ENCODE measurements at places on chromosomes 6 and 20. TPM values are rescaled to one million over a fixed set of nuclear protein-coding genes. Genes with fewer than 3 reads are reported as not detected.

- DNase-seq: no peak
These were observed 4.4 kb upstream of the IFNGR1 start for GRCh38 chr6:137223370-137224131.

DNA sequence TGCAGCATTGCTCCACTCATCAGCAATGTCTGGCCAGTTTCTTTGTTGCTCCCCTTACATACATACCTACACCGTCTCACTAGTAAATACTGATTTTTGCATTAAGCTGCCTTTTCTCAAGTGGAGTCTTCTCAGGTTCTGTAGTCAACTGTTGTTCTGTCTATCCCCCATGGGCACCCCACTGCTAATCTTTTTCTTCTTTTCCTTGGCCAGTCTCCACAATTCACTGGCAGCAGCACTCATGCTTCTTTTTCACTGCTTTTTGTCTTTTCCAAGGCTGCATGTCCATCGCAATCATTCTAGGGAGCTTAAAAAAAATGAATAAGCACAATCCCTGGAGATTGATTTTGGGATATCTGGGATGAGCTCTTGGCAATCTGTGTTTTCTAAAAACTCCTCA is 10.3 kb upstream of the ERVFRD-1 start:
- no peak for DNase-seq

DNA sequence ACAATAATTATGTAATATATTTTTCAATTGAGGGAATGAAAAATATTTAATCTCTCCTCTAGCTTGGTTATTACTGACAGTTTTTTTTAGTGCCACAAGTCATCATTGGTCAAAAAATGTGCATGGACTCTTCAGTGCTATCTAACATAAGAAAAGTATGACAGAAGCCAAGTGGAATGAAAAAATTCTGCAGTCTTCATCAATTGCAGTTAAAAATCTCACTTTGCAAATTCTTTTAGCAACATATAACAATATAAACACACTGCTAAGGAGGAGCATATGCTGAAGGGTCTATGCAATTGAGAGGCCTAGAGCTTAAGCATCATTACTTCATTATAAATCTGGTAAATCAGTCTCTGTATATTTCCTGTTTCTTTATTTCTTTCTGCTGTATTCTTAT is 175.1 kb downstream of the ARHGAP18 start:
- no peak for DNase-seq

DNA sequence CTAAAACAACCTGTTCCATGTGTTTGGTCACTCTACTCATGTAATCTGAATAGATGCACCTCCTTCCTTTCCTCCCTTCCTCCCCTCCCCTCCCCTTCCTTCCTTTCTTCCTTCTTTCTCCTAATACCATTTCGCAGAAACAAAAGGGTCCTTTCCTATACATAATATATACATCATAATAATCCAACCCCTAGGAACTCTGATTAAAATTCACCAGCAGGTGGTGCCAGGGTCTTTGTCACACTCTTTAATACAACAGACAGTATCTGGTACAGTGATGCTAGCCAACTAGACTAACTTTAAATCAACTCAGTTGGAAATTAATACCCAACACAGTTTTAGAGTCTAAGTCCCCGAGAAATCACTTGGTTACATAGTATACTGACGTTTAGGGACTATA is 181.2 kb upstream of the SHLD1 start:
- no peak for DNase-seq

GRCh38 chr6:131398176-131398575 is 174.8 kb upstream of the ARG1 start:
- DNase-seq: no peak

DNA sequence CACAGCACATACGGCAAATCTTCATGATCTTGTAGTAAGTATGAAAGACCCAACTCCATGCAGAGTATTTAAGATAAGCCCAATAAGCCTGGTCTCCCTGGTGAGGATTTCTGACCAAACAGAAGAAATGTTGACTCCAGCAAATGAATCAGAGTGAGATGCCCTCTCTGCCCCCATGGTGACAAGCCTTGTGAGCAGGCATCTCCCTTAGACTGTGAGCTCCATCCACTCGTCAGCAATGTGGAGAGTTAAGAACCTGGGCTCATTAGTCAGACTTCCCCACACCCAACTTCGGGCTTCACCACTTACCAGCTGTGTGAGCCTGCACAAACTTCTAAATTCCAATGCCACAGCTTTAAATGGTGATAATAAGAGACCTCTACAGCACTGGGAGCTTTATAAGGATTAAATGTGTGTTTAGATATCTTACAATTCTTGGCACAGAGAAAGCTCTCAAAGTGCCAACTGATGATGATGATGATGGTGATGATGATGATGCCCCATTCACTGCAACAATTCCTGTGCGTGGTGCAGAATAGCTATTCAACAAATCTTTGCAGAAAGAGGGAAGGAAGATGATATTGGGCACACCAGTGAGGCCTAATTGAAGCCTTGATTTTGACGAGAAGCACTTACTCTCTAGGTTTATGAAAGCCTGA is 253.4 kb upstream of the TAB2 start:
- no peak for DNase-seq

GRCh38 chr6:82909551-82909950 is 156.1 kb downstream of the UBE3D start:
- no peak for DNase-seq

DNA sequence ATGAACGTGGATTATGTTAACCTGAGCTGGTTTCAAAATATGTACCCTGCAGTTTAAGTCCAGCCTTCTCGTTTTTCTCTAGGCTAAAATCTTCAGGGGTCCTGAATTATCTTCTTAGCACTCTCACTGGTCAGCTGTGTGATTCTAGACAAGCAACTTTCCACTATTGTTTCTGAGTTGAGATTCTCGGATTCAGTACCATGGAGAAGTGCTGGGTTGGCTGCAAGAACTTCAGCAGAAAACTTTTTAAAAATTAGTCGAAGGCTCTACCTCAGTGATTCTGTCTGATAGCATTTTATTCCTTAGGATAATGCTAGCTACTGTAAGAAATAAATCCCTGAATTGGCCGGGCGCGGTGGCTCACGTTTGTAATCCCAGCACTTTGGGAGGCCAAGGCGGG is 173.7 kb downstream of the GRM1 start:
- no peak for DNase-seq

DNA sequence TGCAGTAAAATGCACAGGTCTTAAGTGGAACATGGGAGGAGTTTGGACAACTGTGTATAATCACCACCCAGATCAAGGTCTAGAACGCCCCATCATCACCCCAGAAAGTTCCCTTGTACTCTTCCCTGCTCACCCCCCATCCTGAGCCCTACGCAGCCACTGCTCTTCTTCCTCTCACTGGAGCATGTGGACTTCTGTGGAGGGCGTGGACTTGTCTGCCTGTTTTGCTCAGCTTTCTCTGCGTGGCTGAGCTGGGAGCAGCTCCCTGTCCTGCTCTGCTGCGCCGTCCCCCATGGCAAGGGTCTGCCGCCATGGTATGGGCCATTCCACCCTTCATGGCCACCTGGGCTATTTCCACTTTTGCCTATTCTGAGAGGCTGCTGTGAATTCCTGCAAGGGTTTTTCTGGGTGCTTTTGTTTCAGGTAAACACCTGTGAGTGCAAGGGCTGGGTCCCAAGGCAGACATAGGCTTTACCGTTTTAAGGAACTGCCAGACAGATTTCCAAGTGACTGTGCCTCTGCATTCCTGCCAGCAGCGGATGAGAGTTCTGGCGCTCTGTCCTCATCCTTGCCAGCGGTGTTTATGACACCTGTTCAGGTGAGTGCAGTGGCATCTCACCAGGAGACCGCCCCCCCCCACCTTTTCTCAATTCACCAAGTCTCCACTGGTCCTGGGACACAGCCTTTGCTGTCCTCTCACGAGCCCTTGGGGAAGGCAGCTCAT is 19.7 kb downstream of the PCK1 start:
- DNase-seq: no peak

DNA sequence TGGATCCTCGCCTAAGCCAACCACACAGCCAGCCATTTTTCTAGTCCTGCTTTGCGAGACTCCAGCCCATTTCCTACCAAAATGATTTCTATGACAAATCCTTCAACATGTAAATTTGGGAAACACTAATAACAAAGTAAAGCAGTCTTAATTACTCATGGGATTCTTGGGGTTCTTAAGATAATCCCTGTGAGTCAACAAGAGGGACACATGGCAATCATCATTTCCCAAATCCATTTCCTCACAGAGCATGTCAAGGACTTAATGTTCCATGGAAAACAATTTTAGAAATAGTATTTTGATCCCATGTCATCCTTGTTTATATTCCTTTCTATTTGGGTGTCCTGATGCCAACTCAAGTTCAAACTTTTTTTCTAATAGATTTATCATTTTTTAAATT is 322.7 kb upstream of the NOX3 start:
- DNase-seq: no peak

DNA sequence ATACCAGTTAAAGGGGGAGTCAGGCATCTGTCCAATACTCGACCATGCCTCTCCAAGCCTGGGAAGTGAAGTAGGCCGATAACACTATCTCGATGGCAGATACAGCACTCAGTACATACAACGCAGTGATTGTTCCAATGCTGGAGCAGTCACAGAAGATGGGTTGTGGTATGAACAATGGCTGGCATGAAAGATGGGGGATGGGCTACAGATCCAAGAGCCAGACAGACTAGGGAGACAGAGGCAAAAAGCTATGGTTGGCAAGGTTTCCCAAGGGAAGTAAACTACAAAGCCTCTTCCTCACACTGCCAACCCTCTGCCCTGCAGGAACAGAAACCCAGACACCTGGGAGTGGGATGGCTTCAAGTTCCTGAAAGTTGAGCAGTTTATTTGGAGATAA is 19.2 kb downstream of the FKBP1A start:
- DNase-seq: peak; percentile 59

DNA sequence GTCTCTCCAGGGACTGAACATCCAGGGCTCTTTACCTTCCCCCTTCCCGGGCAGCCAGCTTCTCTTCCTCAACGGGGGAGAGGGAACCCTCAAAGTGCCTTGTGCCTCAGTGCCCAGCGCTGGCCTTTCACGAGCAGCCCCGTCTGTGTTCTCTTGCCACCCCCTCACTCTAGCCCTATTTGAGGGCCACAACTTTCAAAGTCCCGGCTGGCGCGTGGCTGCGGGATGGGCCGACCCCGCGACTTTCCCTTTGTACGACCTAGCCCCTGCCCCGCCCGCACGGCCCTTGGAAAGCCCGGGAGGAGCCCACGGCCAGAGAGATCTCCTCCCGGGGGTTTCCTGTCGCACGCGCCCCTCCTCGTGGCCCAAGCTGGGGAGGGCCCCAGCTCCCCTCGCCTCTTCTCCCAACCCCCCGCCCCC is 559 bp downstream of the SCRT2 start:
- DNase-seq: no peak

DNA sequence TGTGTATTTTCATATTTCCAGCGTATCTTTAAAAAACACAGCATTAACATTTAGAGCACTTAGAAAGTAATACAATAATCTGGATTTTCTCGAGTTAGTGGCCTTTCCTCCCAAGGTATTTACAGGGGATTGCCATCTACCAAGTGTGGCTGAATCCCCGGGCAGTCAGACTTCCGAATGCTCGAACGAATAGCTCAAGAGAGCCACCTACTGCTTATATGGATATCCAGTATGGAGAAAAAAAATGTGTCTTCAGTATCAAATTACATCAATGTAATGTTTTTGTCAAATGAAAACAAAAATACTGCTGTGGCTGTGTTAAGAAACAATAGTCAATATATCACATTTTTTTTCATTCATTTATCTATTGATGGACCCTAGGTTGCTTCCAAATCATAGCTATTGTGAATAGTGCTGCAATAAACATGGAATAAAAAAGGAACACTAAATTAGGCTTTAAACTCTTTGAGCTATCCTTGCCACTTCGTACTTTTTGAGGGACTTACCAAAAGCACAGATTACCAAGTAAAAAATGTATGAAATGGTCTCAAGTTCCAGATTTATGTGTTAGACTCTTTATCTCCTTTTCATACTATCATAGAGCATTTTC is 654.5 kb upstream of the PTCHD4 start:
- no peak for DNase-seq

- DNase-seq: no peak
These were observed 9.0 kb downstream of the PEX6 start for GRCh38 chr6:42969934-42970333.

DNA sequence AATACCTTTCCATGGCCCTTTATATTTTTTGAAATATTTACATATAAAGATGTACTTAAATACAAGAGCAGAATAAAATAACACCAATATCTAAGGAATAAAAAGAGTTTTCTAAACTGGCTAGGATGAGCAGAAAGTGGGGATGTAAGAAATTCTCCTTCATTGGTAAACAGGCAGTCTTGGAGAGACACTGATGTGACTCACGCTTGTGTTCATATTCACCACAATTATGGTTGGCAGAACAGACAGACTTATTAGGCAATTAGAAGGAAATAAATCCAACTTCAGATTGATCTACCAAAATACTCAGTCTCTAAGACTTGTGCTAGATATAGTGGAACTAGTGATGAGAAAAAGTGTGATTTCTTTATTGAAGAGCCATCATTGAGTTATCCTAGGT is 463.7 kb downstream of the CDC5L start:
- DNase-seq: no peak

GRCh38 chr6:57013521-57013926 is 33.0 kb upstream of the KIAA1586 start:
- DNase-seq: no peak

GRCh38 chr6:5302995-5303622 is 41.8 kb downstream of the FARS2 start:
- DNase-seq: peak; percentile 62

DNA sequence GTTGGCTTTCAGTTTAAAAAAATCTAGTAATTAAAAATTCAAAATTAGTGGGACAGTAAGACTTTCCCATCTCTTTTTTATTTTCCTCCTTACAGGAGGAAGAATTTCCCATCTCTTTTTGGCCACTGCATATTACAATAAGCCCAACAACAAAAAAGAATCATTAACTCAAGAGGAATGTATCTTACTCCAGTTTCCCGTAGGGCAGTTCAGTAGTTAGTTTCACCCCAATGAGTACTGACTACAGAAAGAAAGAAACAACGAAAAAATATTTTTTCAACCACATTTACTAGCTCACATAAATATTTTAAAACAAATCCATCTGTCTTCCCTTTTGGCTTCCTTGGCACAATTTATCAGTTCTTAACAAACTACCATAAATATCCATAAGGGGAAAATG is 14.9 kb upstream of the BLOC1S5 start:
- DNase-seq: no peak

DNA sequence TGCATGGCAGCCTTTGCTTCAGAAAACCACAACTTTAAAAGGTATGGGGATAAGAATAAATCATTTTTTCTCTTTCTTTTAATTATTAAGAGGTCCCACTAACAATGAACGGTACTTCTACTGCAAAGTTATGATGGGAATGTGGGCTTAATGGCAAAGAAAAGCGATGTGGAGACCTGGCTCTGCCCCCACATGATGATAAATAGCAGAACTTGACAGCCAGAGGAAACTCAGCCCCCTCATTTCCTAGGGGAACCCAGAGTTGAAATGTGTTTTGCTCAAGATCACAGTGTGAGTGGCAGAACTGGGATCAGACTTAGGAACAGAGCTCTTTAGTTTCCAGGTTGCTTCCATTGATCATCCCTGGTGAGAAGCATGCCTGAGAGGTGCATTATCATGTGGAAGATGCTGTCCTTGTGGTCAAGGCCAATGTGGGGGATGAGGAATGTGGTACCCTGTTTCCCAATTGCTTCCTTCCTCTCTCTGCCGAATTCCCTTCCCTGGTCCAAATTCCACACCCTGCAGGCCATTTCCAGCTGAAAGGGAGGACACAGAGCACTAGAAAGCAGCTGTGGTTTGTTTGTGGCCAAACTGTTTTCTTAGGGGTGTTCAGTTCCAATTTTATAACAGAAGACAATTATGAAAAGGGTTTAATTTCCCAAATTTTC is 66.0 kb downstream of the BACH2 start:
- DNase-seq: no peak

GPR63 gene
- total RNA-seq: 13.2 TPM

BMP6 gene
- 10.4 TPM for total RNA-seq

ADGRF5 gene
- total RNA-seq: 22.9 TPM

POM121L2 gene
- total RNA-seq: 0.16 TPM

BACH2 gene
- total RNA-seq: 16.3 TPM

VGLL2 gene
- total RNA-seq: not detected
